ENCODE measurements at places on chromosomes 12 and 14.

DNA sequence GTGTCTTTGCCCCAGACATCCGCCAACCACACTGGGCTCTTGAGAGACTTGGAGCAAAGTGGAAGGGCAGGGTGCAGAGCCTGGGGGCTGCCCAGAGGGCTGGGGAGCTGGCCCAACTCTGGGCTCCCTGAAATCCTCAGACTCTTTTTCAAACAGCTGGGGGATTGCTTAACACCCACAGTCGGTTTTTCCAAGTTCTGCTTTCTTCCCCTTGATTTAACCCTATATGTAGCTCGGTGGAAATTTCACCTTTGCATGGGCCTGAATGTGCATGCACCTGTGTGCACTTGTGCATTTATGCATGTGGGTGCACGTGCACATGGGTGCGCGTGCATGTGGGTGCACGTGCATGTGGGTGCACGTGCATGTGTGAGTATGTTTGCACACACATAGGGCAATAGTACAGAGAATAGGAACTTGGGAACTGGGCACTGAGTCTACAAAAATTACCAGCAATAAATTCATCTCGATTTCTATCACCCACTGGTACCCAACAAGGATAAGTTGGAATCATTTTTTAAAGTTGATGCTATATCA, 52.3 kb upstream of the RFLNA start:
- peak; percentile 51 for DNase-seq

DNA sequence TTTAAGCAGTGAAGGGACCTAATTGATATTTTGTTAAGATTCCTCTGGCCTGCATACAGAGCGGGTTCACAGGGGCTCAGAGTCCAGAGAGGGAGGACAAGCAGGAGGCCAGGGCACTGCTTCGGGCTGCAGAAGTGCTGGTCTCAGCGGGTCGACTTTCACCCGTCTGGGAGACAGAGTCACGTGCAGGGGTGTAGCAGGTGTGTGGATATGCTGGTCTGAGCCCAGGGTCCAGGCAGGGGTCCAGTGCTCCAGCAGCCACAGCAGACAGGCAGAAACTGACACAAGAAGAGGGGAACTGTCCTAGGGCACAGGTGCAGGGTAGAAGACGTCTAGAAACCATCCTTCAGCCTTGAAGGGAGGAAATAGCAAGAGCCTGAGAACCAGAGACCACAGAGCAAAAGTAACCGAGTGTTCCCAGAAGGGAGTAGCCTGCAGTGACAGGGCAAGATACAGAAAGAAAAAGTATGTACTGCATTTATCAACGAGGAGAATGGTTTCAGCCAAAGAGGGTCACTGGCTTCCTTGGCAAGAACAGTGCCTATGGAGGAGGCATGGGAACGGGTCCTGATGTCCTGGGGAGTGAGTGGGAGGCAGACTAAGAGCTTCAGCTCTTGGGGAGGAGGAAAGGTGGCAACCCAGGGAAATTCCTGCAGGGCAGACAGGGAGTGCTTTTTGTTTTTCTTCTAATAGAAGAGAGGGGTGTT, 28.7 kb downstream of the FBXO21 start:
- DNase-seq, result no peak

- no peak for DNase-seq
Measured at GRCh38 chr12:109459247-109459646, 17.9 kb downstream of the KCTD10 start.

DNA sequence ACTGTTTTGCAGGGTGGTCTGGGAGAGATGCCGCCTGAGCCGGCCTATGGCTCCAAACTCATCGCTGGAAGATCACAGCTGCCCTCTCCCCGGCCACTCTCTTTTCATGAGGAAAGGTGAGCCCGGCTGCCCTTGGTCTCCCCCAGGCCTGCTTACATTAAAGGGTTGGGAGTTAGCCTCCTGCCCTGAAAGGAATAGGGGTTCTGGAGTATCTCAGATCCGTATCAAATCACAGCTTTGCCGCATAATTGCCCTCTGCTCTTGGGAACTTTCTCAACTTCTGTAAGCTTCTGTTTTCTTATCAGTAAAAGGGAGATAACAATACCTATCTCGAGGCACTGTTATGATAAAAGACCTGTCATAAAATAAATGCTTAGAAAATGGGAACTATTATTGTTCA, 17.6 kb downstream of the PHLDA1 start:
- DNase-seq, result no peak

- no peak for DNase-seq
Measured at GRCh38 chr12:128245121-128245520, 21.8 kb upstream of the TMEM132C start.

DNA sequence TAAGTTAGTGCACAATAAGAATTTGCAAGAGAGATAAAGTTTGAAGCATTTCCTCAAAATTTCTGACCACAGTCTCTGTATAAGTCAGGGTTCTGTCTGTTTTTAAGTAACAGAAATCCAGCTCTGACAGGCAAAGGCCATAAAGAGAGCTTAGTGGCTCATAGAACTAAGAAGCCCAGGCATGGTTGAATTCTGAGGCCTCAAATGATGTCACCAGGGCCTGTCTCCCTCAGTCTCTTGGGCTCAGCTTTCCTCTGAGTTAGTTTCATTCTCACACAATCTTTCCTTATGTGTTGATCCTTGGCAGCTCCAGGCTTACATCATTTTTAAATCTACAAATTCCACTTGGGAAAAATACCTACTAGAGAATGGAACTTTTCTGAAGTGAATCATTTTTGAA, 173.4 kb upstream of the ATP2B1 start:
- peak; percentile 6 for DNase-seq

DNA sequence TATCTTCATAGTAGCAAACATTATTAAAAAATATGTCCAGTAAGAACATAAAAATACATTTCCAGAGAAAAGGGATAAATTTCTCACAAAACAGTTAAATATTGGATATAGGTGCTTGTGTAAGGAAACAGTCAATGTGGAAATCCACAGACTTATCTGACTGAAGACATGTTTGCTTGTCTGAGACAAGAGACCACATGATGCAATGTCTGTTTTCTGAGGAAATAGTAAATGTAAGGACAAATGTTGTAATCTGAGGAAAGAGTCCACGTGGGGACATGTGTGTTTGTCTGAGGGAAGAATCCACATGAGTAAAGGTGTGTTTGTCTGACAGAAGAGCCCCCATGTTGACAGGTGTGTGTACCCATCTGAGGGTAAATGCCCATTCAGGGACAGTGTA, 1093.2 kb downstream of the TMEM121 start:
- no peak for DNase-seq

DNA sequence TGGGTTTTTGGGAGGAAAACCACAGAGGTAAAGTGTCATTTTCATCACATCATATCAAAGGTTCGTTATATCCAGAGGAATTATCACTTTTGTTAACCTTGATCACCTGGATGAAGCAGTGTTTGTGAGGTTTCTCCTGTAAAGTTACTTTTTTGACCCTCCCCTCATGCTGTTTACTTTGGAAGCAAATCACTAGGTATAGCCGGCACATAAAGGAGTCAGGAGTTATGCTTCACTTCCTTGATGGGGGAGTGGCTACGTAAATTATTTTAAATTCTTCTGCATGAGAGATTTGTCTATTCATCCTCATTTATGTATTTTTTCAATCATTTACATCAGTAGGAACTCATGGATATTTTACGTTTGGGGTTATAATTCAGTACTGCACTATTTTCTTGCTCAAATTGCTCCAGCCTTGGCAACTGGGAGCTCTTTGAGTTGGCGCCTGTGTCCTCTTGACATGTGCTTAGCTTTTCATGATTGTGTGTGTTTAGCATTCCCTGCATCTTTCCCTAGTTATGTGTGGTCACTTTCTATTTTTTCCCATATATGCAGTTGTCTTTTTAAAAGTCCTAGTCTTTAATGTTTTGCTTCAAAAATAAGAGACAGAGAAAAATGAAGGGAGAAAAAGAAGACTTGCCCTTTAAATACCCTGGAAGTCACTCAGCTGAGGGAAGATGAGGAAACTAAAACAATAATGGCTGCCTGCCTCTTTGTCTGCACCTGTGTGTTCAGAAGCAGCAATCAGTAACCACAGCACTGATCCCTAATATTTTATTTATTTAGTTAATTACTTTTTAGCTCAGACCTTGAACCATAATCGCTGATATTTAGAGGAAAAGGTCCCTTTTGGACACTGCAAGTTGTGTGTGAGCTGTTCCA, 62.1 kb downstream of the ZNF641 start:
- no peak for DNase-seq

DNA sequence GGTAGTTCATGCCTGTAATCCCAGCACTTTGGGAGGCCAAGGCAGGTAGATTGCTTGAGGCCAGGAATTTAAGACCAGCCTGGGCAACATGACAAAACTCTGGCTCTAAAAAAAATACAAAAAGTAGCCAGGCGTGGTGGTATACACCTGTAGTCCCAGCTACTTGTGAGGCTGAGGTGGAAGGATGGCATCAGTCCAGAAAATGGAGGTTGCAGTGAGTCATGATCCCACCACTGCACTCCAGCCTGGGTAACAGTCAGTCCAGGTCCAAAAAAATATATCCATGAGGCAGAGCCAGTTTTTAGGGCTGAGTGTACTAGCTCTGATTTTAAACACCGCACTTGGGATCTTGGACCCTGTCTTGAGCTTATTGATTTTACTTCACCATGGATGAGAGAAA, 30.6 kb upstream of the FICD start:
- no peak for DNase-seq

GRCh38 chr12:49365542-49365941, 1.7 kb upstream of the SPATS2 start:
- DNase-seq, result no peak

DNA sequence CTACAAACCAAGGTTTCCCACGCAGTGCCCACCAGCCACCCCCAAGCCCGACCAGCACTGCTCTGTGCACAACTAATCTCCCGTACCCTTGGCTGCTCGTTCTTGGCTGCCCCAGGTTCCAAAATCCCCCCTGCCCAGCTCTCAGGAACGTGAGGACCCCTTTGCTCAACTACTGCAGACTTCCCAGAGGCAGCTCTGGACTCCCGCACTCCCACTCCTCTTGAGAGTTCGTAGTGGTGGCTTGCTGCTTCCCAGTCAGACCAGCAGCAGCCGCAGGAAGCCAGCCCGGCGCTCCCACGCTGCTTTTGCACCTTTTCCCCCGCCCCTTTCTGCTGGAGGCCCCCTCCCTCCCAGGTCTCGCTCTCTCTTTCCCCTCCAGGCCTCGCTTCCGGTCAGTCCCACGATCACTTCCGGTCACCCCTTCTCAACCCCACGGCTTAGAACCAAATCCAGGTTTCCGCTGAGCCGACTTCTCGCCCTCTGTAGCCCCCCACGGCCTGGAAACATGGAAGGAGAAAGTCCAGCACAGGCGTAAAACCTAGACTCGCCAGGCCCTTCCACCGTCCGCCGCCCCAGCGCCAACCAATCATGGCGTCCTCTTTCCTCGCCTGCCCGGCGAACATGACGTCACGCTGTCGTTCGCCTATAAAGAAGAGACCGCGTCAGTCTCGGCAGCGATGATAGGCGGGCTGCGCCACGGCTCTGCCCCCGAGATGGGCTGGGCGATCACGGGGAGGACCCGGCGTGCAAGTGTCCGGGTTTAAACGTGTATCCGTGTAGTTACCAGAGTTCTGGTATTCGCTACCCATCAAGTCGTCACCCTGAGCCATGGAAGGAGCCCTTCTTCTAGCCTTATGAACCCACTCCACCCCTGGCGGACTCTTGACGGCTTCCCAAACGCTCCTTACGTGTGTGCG, at the start of gene TFCP2:
TFCP2 (minus strand) TSS at position 621 of the 917 bp plus-strand sequence. CDS start 713 bp downstream, outside the sequence.
- DNase-seq, result peak; percentile 89

DNA sequence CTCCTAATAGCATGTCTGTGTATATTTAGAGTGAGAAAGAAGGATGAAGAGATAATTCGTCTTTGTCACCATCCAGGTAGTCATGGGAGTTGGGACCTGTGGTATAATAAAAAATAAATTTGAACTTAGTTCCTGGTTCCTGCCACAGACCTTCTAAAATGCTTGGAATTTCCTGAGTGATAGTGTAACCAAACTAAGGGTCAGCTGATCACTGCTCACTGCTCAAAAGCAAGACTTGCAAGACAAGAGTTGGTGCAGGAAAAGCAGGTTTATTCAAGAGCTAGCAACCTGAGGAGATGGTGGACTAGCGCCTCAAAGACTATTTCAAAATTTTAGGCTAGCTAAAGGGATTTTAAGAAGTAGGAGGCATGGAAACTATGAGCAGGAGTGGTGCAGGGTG, 19.1 kb downstream of the ANG start:
- no peak for DNase-seq

GRCh38 chr12:55227643-55228042, 6.8 kb downstream of the OR10A7 start:
- no peak for DNase-seq

DNA sequence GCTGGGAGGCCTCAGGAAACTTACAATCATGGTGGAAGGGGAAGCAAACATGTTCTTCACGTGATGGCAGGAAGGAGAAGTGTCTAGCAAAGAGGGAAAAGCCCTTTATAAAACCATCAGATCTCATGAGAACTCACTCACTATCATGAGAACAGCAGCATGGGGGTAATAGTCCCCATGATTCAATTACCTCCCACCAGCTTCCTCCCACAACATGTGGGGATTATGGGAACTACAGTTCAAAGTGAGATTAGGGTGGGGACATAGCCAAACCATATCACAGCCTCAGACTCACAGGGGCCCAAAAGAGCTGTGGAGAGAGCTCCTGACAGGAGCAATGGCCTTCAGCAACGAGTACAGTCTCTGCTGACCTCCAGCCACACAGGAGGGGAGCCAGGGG, 151.4 kb downstream of the GXYLT1 start:
- no peak for DNase-seq

DNA sequence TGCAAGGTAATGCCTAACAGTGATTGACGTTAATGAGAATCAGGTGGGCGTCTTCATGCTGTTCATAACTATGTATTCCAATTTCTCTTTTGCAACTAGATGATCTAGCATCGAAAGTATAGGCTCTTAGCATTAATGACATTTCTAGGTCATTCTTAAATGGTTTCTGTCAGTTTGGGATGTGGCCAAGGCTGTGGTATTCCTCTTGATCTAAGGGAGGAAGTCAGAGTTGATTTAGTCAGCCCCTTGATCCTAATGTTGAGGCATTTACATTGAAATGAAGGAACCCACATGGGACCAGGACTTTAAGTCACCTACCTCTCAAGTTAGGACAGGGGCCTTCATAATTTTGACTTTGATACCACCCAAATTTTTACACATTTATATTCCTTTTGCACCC, 448.1 kb downstream of the NPAS3 start:
- no peak for DNase-seq

- peak; percentile 2 for DNase-seq
Measured at GRCh38 chr14:92965281-92965680, 42.3 kb downstream of the CHGA start.

GRCh38 chr12:121120323-121120722, 12.4 kb upstream of the P2RX7 start:
- no peak for DNase-seq

- DNase-seq, result no peak
Measured at GRCh38 chr12:118015944-118016343, 559 bp upstream of the RFC5 start.

- no peak for DNase-seq
Measured at GRCh38 chr12:109762673-109763191, 49.1 kb downstream of the FAM222A start.

DNA sequence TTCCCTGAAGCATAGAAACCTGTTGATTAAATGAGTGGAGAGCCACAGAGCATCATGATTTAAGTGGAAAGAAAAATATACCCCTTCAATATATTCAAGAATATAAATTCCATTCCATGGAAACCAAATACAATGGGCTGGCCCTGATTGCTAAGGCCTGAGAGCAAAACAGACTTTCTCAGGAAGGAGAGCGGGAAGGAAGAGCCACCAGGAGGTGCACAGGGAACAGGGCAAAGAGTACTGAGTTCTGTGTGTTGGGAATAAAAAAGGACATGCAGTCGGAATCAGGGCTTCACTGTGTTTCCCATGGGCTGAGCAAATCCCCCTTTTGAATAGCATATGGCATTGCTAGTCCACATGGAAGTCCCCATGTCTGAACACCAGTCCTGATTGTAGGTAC, 69.7 kb upstream of the PLEKHG3 start:
- no peak for DNase-seq
